AG04450 (cell line): ENCODE measurements at places on chromosomes 1 and 21. TPM values are rescaled to one million over a fixed set of nuclear protein-coding genes. Genes with fewer than 3 reads are reported as not detected.
A peak's percentile ranks its signal among the peaks of the same experiment; 100 is the strongest.

DNA sequence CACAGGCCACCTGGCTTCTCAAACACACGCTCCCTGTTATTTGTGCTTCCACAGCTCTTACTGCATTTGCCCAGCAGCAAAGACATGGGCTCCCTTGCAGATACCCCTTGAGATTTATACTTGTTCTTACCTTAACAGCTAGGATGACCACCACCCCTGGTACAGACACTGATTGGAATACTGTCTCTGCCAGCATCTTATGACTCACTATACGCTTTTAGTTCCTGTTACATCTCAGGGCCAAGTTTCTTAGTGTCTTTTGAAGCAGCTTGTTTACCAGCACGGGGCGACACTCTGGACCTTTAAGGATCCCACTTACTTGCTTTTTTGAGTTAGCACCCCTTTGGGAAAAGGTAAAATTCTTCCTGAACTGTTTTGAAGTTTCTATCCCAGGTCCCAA is 874.8 kb downstream of the KCNT2 start:
- DNase-seq = no peak

GRCh38 chr1:11788549-11789053 is 17.2 kb downstream of the MTHFR start:
- DNase-seq = no peak

- no peak for DNase-seq
Observed at GRCh38 chr1:55446351-55446750, 231.2 kb upstream of the USP24 start.

DNA sequence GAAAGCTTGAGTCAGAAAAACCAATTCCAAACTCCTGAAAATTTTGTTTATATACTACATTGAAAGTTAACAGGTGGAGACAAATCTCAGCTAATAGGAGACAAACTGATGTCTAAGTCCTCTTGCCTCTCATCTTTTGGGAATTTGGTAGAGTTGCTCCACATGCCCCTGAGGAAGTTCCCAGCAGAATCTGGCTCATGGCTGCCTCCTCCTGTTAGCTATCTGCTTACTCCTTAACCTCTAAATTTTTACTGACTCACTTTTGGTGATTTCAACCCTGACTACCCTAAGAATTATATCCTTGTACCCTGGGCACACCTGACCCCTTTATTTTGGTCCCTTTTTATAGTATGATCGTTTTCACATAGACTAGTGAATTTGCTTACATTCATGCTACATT is 633.7 kb upstream of the USP24 start:
- DNase-seq = no peak

GRCh38 chr1:89724369-89725010 is 91.6 kb downstream of the LRRC8C start:
- no peak for DNase-seq

DNA sequence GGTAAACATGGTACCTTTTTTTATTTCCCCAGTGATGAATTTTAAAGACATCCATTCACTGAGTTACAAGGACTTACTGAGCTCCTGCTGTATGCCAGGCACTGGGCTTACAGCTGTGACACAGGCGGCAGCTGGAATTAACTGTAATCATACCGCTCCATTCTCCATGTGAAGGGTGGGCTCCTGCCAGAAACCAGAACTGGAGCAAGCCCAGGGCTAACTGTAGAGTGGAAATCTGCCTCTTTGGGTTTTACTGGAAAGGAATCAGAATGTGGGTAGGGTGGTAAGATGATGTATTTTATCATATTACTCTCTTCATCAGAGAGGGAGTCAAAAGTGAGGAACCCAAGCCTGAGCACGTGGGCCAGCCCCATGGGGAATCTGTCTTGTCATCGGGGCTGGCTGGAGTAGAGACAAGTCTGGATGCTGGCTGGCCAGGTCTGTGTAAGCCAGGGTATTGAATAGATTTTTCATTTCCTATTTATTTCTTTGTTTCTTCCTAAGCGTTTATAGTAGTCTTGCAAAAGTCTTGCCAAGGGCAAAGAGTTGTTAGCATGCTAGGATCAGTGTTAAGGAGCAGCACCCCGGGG is 21.5 kb downstream of the FGGY start:
- DNase-seq = no peak

Gene FCRL1
- not detected in 2 replicates for polyA plus RNA-seq

DNA sequence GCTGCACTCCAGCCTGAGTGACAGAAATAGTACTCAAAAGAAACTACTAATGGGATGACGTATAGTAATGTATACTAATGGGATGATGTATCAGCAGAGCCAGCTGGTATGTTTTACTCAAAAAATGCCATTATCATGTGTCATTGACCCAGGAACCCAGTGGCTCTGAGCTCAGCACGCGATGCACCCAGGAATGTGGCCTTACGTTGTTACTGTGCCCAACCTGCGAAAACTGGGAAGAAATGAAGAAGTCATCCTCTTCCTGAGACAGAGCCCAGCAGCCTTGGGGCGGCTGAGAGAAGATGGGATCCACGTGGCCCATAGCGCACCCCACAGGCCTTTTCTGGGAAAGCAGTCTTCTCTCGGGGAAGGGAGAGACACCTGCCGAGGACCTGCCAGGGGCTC is 8.8 kb downstream of the UBE2J2 start:
- DNase-seq = peak; percentile 98

Gene C1orf115
- polyA plus RNA-seq = 0.05 and 0.06 TPM in 2 replicates

Gene PAPPA2
- polyA plus RNA-seq = 0.16 and 0.29 TPM in 2 replicates

DNA sequence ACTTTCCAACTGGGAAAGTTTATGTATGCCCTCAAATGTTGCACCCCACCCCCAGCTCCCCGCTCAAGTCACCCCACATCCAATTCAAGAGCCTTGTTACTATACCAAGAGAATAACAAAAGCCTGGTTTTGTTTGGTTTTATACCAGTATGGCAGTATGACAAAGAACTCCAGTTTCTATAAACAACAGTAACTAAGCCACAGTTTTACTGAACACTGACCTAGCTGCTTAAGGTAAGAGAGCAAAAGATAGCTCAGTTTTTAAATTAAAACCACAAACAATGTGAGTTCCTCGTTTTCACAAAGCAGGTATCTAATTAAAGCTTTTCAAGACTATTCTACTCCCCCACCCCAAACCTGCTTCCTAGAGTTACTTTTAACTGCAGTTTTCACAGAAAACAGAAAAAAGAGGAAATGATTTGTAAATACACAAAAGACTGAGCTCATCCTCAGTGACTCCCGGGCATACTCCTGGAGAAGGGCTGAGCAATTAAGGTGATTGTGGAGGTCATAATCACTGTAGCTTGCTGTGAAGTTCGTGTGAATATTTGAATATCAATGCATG is 59.3 kb upstream of the LHX8 start:
- no peak for DNase-seq

GRCh38 chr1:41507110-41507720 is 22.7 kb upstream of the EDN2 start:
- no peak for DNase-seq

Gene OLIG2
- polyA plus RNA-seq = not detected in 2 replicates

GRCh38 chr1:1435106-1435903 is at the start of gene VWA1:
TSS of gene VWA1 (plus strand) at chr1:1435690. CDS start at chr1:1435749, 59 bp downstream.
- DNase-seq = no peak

Gene DMRTA2
- polyA plus RNA-seq = not detected in 2 replicates

DNA sequence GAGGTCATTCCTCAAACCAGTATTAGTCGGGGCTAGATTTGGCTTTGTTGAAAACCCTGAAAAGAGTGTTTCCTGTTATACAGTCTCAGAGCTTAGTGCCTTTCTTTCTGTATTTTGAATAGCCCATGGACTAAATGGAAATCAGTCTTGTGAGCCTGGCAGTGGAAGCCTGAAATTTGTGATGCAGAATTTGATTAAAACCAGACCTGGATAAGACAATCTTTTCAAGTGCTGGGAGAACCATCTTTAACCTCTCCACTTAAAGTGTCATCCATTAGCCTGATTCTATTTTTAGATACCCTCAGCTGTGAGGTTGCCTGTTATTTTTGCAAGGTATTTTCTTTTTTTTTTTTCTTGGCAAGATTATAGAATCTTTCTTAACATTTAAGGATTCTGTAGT is 19.5 kb downstream of the ACTN2 start:
- no peak for DNase-seq

- no peak for DNase-seq
Observed at GRCh38 chr1:112722601-112723510, 7.7 kb upstream of the PPM1J start.

DNA sequence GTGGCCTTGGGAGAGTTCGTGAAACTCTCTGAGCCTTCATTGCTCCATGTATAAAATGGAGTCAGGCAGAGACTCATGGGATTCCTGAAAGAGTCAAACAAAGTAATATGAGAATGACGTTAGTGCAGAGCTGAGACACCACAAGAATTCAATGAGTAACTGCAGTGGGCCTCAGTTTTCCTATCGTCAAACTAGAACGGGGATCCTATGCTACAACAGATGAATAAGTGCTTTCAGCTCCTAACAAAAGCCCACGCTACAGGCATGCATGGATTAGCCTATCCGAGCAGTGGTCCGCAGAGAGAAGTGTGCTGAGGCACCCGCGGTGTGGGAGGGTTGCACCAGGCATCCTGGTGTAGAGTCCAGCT is 124.7 kb downstream of the SYF2 start:
- DNase-seq = no peak

DNA sequence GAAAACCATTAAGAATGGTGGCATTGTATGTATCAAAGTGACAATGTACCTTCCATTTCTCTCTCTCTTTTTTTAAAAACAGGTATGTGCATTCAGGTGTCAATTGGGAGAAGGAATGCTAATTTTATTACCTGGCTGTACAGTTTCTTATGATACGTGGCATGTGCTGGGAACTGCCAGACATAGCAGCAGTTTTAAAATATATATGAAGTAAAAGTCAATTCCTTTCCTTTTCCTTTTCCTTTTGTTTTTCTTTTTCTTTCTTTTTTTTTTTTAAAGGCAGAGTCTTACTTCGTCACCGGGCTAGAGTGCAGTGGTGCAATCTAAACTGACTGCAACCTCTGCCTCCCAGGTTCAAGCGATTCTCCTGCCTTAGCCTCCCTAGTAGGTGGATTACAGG is 37.0 kb downstream of the SPEN start:
- DNase-seq = no peak

Gene SMG7
- 30.3 and 35.1 TPM in 2 replicates for polyA plus RNA-seq

GRCh38 chr1:119554183-119554582 is 47.2 kb downstream of the HSD3B1 start:
- DNase-seq = peak; percentile 59

DNA sequence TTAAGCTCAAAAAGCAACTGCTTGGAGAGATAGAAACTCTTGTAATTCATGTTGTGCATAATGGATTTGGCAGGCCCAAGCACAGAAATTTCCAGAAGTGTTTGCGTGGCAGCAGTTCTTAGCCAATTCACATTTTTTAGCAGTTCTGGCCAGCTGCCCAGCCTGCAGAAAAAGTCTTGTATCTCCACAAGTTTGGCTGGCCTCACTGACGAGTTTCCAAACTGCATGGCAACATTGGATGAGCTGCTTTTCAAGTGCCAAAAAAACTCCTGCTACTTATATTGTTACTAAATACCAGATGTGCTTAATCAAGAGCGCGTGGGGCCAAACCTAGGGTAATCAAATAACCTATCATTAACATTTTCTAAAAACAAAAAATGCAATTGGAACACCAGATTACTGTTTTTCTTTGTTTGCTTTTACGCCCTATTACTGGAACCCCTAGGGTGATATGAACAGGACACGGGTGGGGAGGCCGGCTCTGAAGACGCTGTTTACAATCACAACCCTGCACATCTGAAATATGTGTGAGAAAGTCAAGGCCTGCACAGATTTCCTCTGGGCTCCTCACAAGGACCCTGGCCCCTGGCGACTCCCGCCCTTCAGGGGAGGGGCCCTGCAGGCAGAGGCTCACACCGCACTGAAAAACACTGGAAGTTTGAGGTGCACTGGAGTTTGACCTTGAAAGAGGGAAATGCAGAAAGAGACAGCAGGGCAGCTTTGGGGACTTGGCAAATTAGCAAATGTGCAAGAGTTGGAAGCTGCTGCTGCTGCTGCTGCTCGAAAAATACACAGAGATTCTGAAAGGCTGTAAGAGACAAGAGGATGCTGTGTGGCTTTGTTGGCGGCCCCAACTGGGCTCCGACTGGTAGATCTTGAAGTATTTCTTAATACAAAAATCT is 55.2 kb upstream of the TARBP1 start:
- DNase-seq = peak; percentile 97

DNA sequence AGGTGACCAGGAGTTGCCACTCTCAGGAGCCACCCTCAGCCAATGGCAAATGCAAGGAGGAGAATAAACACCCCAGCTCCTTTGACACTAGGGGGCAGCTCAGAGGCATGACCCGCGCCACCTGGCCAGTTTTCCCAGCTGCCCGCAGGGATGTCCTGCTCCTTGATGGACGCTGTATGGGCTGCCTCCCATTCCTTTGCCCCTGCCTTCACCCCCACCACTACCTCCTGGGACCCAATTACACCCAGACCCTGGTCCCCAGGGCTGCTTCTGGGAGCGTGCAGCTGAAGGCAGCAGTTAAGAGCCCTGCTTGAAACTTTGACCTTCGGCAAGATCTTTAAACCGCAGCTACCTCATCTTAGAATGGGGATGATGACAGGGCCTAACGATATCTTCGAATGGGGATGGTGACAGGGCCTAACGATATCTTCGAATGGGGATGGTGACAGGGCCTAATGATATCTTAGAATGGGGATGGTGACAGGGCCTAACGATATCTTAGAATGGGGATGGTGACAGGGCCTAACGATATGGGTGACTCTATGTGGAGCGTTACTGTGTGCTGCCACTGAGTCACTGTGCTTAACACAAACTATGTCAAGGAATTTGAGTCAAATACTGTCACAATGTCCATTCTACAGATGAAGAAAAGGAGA is 163.0 kb upstream of the KAZN start:
- no peak for DNase-seq

Gene RUNX3
- polyA plus RNA-seq = not detected in 2 replicates
